ENCODE measurements at places on chromosomes 16 and 17.
A peak's percentile ranks its signal among the peaks of the same experiment; 100 is the strongest.

DNA sequence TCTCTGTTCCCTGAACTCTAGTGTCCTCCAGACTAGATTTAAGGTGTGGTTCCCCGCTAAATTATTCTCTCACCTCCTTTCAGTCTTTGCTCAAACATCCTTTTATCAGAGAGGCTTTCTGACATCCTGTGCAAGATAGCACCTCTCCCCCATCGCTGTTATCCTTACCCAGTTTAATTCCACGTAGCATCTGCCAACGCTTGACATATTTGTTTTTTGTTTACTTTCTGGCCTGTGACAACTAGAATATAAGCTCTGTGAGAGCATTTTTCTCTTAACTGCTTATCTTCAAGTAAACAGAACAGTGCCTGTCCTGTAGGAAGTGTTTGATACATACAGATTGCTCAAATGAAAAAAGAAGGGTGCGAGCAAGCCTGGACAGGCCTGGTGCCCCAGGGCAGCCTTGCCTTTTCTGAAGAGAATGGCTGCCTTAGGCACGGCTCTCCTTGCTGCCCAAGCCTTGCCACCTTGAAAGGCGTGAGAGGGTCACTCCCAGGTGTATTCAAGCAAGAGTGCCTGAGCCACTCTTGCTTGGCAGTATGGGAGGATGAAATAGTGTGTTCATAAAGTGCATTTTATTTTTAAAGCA lies 9.7 kb downstream of the DYNLL2 start:
- H3K4me3 ChIP-seq: no peak overlapping the region
- H3K36me3 ChIP-seq: peaks cover 15% of the 10 kb centered on the region
- peaks cover 62% of the 10 kb centered on the region for H3K4me1 ChIP-seq
- H3K27me3 ChIP-seq: peaks cover 4% of the 10 kb centered on the region
- peak; percentile 19 for DNase-seq
- H3K27ac ChIP-seq: peak overlapping the region; percentile 84

DNA sequence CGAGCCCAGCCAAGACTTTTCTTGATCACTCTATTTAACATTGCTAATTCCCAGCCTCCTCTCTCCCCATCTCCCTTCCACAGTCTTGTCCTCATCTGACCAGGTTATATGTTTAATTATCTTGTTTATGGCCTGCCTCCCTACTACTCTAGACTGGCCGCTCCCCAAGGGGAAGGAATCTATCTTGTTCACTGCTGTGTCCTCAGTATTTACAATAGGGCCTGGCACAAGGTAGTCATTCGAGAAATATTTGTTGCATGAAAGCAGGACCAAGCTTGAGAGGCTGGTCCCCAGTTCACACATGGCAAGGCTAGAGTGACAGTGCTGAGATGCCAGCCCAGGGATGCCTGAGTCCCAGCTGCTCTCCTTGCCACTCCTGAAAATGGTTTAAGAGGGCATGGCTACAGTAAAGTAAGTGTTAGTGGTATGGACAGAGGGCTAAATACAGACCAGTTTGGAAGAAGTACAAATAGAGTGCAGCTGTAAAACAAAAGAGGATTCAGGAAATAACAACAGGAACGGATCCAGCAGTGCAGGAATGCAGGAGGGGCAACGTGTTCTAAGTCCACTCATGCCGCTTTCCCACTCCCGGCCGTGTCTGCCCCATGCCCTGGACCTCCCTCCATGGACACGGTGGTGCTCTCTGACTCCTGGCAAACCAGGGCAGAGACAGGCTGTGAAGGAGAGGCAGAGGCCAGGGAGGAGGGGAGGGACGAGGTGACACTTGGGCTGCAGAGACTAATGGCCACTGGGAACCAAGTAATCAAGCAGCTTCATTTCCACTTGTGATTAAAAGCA lies 65.6 kb downstream of the TOM1L2 start:
- H3K4me1 ChIP-seq: no peaks in the 10 kb centered on the region
- DNase-seq: no peak
- no peak overlapping the region for H3K4me3 ChIP-seq
- H3K27me3 ChIP-seq: peaks cover 1% of the 10 kb centered on the region

GRCh38 chr17:79007504-79008381 lies 1.8 kb downstream of the CANT1 start:
- H3K4me1 ChIP-seq: peaks cover 54% of the 10 kb centered on the region
- peak overlapping the region; percentile 94 for H3K27ac ChIP-seq
- peak overlapping the region; percentile 91 for H3K4me3 ChIP-seq
- no peak for DNase-seq
- peaks cover 17% of the 10 kb centered on the region for H3K27me3 ChIP-seq
- H3K36me3 ChIP-seq: no peaks in the 10 kb centered on the region

DNA sequence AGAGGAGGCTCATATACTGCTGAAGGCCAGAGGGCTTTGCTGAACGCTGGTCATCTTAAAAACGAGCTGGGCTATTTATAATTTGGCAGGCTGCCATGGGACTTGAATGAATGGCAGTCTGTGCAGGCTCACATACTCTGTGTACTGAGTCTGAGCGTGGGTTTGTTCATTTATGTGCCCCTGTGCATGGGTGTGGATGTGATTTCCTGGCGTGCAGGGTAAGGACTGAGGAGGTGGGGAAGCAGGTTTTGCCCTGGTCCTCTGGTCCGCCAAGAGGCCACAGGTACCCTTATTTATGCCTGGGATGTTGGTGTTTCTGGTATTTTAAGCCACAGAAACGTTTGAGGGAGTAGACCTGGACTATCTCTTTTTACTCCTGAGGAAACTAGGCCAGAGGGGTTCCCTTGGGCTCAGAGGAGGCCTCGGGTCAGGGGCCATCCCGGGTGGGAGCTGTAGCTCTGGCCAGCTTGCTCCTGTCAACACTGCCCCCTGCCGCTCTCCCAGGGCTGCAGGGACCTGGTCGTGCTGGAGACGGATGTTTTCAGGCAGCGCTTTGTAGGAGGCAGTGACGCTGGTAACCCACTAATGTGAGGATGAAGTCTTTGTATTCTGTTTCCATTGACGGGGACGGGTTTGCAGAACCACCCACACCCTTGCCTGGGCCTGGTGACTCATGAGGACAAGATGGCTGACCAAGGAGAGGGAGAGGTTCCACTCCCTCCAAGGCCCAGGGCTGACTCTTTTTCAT lies 184.4 kb downstream of the MSI2 start:
- peaks cover 28% of the 10 kb centered on the region for H3K27me3 ChIP-seq
- DNase-seq: no peak
- H3K4me1 ChIP-seq: peaks cover 44% of the 10 kb centered on the region
- H3K27ac ChIP-seq: no peak overlapping the region
- peaks cover 7% of the 10 kb centered on the region for H3K36me3 ChIP-seq

GRCh38 chr17:65662196-65662595 lies 100.7 kb upstream of the AXIN2 start:
- no peak for DNase-seq
- peaks cover 4% of the 10 kb centered on the region for H3K27me3 ChIP-seq
- H3K4me1 ChIP-seq: no peaks in the 10 kb centered on the region
- H3K4me3 ChIP-seq: no peak overlapping the region

- H3K27ac ChIP-seq: no peak overlapping the region
- H3K4me1 ChIP-seq: no peaks in the 10 kb centered on the region
- no peak for DNase-seq
- peaks cover 15% of the 10 kb centered on the region for H3K27me3 ChIP-seq
- H3K36me3 ChIP-seq: no peaks in the 10 kb centered on the region
These were observed 4.6 kb downstream of the ANKFN1 start for GRCh38 chr17:56157845-56158244.

- H3K4me3 ChIP-seq: no peak overlapping the region
- no peak for DNase-seq
- peaks cover 3% of the 10 kb centered on the region for H3K27me3 ChIP-seq
- H3K4me1 ChIP-seq: peaks cover 35% of the 10 kb centered on the region
These were observed 103.3 kb downstream of the ABCC6 start for GRCh38 chr16:16120044-16120381.

- peaks cover 48% of the 10 kb centered on the region for H3K36me3 ChIP-seq
- peaks cover 36% of the 10 kb centered on the region for H3K4me1 ChIP-seq
- H3K4me3 ChIP-seq: no peak overlapping the region
- peak overlapping the region; percentile 37 for H3K27ac ChIP-seq
These were observed 19.3 kb downstream of the ITGAL start for GRCh38 chr16:30491744-30492308.

All from immature natural killer cell (primary cell).